ENCODE measurements at places on chromosomes 7 and 10. TPM values are rescaled to one million over a fixed set of nuclear protein-coding genes. Genes with fewer than 3 reads are reported as not detected.

Gene EIF4EBP2
- 114 TPM for total RNA-seq

GRCh38 chr10:77604063-77604462 lies 33.5 kb downstream of the KCNMA1 start:
- no peak for DNase-seq

GRCh38 chr7:139523199-139523941 lies at the start of gene CLEC2L:
Gene CLEC2L (plus strand): TSS chr7:139523685. CDS start chr7:139523928, 243 bp downstream.
- DNase-seq: peak; percentile 43

GRCh38 chr7:27677912-27678612 lies 15.4 kb upstream of the HIBADH start:
- DNase-seq: no peak

All from WTC11 (cell line).